ENCODE measurements at places on chromosomes 4 and X.
A peak's percentile ranks its signal among the peaks of the same experiment; 100 is the strongest.

- DNase-seq = no peak
These were observed 56.6 kb downstream of the BRCC3 start for GRCh38 chrX:155127940-155128339.

DNA sequence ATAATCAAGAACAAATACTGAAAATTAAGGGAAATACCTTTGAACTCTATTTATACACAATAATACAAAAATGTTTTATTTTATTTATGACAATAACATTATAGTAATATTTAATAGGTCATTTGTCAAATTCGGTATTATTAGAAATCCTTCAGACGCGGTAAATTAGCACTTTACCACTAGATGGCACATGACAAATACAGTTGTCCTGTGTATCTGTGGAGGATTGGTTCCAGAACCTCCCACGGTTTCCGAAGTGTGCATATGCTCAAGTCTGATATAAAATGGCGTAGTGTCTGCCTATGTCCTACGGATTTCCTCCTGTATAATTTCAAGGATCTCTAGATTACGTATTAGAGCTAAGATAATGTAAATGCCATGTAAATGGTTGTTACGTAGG lies 8.1 kb upstream of the LINC00632 start:
- no peak for DNase-seq

- peak; percentile 65 for DNase-seq
These were observed 633.6 kb downstream of the SPRY1 start for GRCh38 chr4:124030147-124030546.

DNA sequence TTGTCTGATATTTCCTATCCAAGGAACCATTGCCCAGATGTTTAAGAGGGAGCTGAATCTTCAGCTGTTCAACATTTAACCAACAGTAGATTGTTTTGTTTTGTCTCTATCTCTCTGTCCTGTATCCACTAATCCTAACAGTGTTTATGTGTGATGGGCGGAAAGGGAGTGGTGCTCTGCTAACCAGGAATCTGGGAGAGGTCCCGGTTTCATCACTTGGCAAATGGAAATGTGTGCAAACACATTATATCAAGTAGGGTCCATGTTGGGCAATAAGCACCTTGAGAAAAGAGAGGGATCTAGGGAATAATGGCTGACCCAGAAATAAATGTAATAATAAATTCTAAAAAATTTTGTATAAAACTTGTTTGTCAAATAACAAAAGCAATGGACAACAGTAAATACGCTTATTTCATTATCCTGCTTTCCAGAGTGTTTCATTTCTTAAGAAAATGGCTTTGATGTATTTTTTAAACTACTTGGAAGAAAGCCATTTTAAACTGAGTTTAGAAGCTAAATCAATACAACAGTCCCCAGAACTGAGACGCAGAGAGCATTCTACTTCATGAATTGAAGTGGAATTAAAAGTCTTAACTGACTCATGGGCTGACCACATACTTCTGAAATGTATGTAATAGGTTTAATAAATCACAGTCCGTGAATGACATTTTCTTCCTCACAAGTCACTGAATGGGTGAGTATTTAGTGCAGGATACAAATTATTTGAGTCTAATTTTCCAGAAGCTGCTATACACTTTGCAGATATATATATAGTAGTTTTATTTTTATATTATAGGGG lies 55.8 kb downstream of the EMCN start:
- no peak for DNase-seq

DNA sequence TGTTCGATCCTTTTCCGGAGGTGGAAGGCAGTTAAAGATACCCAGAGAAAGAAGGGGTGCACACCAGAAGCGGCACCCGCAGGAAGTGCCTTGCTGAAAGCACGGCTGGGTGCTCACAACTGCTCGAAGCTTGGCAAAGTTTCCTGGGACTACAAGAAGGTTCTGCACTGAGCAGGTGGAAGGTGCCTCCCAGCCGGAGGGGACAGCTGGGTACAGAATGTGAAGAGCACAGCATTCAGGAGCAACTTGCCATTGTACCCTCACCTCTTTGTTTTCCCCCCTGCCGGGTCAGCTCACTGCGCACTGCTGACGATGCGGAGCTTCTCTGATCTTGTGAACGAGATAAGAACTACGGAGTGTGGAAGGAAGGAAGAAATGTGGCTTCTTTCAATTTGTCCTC lies 289.2 kb downstream of the FBXW7 start:
- no peak for DNase-seq

DNA sequence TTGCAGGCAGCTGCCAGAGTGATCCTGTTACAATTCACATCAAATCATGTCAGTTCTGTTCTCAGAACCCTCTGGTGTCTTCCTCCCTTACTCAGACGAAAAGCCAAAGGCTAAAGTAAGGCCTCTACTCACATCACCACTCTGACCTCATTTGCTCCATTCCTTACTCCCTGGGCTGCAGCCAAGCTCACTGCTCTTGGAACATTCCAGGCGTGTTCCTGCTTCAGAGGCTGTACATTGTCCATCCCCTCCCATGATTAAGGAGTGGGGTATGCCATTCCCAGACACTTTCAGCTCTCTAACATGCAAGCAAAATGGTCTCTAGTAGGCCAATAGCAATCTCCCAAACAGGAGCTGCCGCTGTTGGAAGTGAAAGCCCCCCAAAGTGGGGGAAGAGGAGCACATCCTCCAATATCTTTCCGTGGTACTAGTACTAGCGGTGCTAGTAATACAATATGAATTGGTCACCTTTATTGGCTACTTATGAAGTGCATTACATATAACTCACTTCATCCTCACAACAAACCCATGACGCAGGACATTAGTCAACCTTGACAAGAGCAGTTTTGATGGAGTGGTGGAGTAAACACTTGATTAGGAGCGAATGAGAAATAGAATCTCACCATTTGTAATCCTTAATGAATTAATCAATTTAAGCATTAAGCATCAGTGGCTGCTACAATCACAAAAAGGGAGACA lies 15.0 kb downstream of the GAB3 start:
- peak; percentile 54 for DNase-seq

DNA sequence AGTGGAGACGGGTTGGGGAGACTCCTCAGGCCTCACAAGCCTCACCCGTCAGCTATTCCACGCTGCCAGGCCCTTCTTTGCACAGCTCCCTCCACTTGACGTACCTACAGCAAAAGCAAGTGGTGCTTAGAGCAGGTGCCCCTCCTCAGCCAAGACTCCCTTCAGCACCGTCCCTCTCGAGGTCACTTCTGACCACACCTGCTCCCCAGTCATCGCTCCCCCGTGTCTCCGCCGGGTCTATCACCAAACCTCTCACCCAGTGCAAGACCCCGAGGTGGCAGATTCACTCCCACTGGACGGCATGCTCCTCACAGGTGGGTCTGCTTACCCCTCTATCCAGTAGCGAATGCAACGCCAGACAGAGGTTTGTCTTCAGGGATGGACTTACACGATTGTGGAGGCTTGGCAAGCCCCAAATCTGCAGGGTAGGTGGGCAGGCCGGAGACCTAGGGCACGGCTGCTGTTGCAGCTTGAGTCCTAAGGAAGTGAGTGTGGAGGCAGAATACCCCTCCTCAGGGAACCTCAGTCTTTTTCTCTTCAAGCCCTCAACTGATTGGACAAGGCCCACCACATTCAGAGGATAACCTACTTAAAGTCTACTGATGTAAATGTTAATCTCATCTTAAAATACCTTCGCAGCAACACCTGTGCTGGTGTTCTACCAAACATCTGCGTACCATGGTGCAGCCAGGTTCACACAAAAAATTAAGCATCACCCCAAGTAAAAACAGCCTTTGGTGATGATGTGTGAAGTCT lies 14.5 kb upstream of the HELT start:
- no peak for DNase-seq

DNA sequence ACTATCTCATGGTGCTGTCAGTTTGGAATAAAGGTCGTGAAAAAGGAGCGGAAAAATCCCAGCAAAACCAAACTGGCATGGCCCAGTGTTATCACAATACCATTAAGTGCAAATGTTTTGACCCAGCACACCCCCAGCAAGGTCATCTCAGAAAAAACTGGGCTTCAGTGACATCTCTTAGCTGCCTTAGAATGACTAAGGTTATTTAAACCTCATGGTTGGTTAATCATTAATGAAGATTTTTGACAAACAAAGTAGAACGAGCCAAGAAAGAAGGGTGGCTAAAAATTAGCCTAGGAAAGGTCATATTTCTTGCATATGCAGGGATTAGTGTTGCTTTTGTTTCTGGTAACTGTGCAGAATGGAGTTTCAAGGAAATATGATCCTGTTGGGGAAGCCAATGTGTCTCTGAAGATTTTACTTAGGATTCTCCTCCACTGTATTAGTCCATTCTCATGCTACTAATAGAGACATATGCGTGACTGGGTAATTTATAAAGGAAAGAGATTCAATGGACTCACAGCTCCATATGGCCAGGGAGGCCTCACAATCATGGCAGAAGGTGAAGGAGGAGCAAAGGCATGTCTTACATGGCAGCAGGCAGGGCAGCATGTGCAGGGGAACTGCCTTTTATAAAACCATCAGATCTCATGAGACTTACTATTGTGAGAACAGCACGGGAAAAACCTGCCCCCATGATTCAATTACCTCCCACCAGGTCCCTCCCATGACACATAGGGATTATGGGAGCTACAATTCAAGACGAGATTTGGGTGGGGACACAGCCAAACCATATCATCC lies 83.5 kb downstream of the CHRNA9 start:
- DNase-seq = no peak

DNA sequence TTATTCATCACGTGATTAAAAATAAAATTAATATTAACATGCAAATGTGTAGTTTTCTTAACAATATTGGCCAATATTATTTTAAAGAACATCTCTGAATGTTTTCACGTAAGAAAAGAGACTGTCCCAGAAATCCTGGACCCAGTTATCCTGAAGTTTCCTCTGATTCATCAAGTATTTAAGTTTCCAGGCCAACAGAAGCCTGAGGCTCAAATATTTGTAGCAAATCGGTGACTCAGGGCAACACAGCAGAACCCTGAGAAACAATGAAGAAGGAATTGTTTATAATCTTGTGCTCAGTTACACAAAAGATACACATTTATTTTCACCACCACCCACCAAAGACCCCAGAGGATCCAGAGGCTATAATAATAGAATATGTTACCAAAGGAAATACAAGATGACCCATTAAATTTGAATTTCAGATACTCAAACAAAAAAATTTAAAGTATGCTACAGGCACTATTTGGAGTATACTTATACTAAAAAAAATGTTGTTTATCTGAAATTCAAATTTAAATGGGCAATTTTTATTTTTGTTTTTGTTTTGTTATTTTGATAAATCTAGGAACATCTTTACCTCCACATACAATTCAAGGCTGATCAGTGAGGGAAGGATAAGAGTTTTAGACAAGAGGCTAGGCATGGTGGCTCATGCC lies 33.9 kb upstream of the SLC7A11 start:
- no peak for DNase-seq

- DNase-seq = no peak
These were observed 69.2 kb downstream of the PHKA1 start for GRCh38 chrX:72644946-72645345.

GRCh38 chr4:158125310-158125709 lies 47.5 kb downstream of the GASK1B start:
- DNase-seq = no peak

DNA sequence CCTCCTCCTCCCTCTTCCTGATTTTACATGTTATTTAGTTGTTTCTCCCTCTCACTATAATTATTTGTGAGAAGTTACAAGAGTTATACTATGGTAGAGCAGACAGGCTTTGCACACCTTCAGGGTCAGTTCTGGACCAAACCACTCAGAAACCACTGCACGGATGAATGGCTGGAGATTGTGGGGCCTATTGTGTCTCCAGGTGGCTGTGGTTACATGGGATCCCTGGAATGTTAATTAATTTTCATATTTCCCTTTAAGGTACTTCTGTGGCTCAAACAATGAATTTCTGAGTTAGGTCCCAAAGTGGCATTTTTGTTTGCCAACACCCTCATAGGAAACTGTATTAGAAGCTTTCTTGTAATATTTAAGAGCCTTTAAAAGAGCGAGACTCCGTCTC lies 151.9 kb downstream of the BMPR1B start:
- no peak for DNase-seq

GRCh38 chrX:37818031-37818430 lies 29.3 kb downstream of the DYNLT3 start:
- DNase-seq = no peak
